D341Med (cell line): ENCODE measurements at places on chromosomes 13 and 19.

- no peak for DNase-seq
Observed at GRCh38 chr13:71306821-71307220, 560.2 kb downstream of the DACH1 start.

DNA sequence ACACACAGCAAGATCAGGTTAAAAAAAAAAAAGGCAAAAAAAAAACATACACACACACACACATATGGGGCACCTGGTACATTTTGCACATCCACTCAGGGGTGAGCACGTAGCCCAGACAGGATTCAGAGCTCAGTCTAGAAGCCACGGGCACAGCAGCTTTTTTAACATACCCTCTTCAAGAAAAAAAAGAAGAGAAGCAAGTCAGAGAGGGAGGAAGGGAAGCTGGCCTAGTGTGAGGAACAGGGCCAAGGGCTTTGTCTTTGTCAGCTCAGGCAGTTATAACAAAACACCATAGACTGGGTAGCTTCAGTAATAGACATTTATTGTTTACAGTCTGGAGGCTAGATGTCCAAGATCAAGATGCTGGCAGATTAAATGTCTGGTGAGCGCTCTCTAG lies 2.3 kb upstream of the TPM4 start:
- no peak for DNase-seq

DNA sequence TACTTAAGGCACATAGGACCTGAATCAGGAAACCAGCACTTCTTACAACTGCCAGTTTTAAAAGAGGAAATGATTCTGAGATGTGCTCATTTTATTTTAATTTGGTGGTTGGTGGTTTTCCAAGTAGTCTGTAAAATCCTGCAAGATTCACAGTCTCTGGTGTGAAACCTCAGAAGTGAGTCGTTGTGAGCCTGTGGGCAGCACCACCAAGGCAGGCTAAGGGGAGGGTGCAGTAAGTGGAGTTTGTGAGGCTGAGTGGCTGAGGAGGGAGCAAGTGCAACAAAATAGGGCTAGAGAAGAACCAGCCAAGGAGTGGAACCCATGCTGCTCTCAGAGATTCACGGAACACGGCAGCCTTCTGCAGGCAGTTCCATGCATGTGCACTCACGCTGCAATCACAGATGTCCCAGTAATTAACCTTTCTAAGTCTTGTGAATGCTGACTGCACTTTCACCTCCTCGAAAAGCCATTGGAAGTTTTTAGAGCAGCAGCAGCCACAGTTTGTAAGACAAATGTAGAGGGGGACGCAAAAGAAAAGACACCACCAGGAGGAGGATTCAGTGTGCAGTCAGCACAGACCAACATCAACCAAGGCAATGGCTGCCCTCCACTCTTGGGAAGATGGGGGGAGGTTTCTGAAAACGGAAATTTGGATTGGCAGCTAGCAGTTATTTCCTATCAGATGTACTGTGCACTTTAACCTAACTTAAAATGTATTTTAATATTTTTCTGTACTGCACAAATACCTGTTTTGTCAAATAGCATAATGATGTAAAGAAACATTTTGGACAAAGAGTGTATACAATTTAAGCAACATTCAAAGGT lies 44.9 kb downstream of the ESD start:
- DNase-seq = no peak

DNA sequence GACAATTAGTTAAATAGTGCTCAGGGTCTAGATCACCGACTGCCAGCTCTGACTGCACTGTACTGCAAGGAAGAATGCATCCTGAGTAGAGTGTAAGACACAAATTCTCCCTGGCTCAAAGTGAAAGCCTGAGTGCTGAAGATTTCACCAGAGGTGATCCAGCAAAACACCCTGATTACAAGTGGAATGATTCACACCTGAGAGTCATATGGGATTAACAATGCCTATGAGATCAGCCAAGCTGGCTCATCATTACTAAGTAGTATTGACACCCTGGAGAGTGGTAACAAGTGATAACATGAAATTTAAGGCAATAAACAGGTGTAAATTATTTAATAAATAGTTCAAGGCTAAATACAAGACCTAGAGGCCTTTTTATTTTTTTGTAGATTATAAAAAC lies 403.8 kb upstream of the PRR20A start:
- no peak for DNase-seq
